Smooth muscle cell of trachea (primary cell): ENCODE measurements at places on chromosomes 5 and 9. TPM values are rescaled to one million over a fixed set of nuclear protein-coding genes. Genes with fewer than 3 reads are reported as not detected.

Gene F2RL1
- 8.6 and 15.9 TPM in 2 replicates for total RNA-seq

Gene CREB3
- total RNA-seq: 71.4 and 79.2 TPM in 2 replicates

Gene TNFSF8
- not detected in 2 replicates for total RNA-seq

Gene AGXT2
- total RNA-seq: 0.17 TPM in 1 of 2 replicates, not detected in the other

Gene SUSD3
- total RNA-seq: 0.73 and 1.3 TPM in 2 replicates

Gene CDKN2B
- 15.0 and 42.2 TPM in 2 replicates for total RNA-seq

Gene PJA2
- total RNA-seq: 92.1 and 119 TPM in 2 replicates

Gene CARTPT
- total RNA-seq: not detected in 2 replicates

Gene ZFAND5
- total RNA-seq: 149 and 193 TPM in 2 replicates

Gene ZNF367
- 0.99 and 6.8 TPM in 2 replicates for total RNA-seq

Gene WDR31
- 2.3 and 4.0 TPM in 2 replicates for total RNA-seq

Gene IRX2
- total RNA-seq: 2.0 and 6.1 TPM in 2 replicates

Gene SHOC1
- total RNA-seq: under 0.01 and 0.17 TPM in 2 replicates

Gene ANKRD31
- under 0.01 and 0.29 TPM in 2 replicates for total RNA-seq

Gene HINT1
- total RNA-seq: 79.9 and 174 TPM in 2 replicates

Gene PCDHGB5
- total RNA-seq: 27.9 and 40.4 TPM in 2 replicates

Gene PCDHA12
- total RNA-seq: under 0.01 TPM in 1 of 2 replicates, not detected in the other

Gene LCN9
- total RNA-seq: not detected in 2 replicates

Gene BSPRY
- total RNA-seq: not detected in 2 replicates
